ENCODE measurements at places on chromosomes 1 and 21. TPM values are rescaled to one million over a fixed set of nuclear protein-coding genes. Genes with fewer than 3 reads are reported as not detected.

The F3 gene
- 38.6 TPM for total RNA-seq

The LAD1 gene
- 35.7 TPM for total RNA-seq

The RGS16 gene
- total RNA-seq, result 7.9 TPM

The SLC2A5 gene
- 9.1 TPM for total RNA-seq

The MCOLN2 gene
- 1.8 TPM for total RNA-seq

All from skin of body (tissue), 3 donors.